ENCODE measurements at places on chromosomes 3 and 15. TPM values are rescaled to one million over a fixed set of nuclear protein-coding genes. Genes with fewer than 3 reads are reported as not detected.

The ITGB5 gene
- 24.0 TPM for total RNA-seq

The C2CD4A gene
- total RNA-seq = not detected

The USP50 gene
- not detected for total RNA-seq

The TRIM71 gene
- 0.52 TPM for total RNA-seq

The KBTBD12 gene
- 13.6 TPM for total RNA-seq

The SCAMP5 gene
- 1.6 TPM for total RNA-seq

The SERPINI1 gene
- 17.7 TPM for total RNA-seq

The PSMA4 gene
- total RNA-seq = 86.6 TPM

The NR1I2 gene
- total RNA-seq = under 0.01 TPM

The CLRN1 gene
- not detected for total RNA-seq

The SHF gene
- total RNA-seq = 8.4 TPM

The CDHR4 gene
- total RNA-seq = not detected

The ITIH3 gene
- total RNA-seq = 2.1 TPM

The RPL14 gene
- 303 TPM for total RNA-seq

The LTF gene
- 3.1 TPM for total RNA-seq

The CD80 gene
- total RNA-seq = 1.0 TPM

The RBP2 gene
- not detected for total RNA-seq

The ST3GAL6 gene
- 14.1 TPM for total RNA-seq

All from skeletal muscle tissue (tissue), 5 donors.